ENCODE measurements at places on chromosomes 5 and 9. TPM values are rescaled to one million over a fixed set of nuclear protein-coding genes. Genes with fewer than 3 reads are reported as not detected.

GRCh38 chr9:133921866-133922265 lies 70.3 kb downstream of the VAV2 start:
- no peak overlapping the region for H3K4me3 ChIP-seq
- H3K27ac ChIP-seq: no peak overlapping the region
- no peak for DNase-seq
- no peaks in the 10 kb centered on the region for H3K36me3 ChIP-seq

DNA sequence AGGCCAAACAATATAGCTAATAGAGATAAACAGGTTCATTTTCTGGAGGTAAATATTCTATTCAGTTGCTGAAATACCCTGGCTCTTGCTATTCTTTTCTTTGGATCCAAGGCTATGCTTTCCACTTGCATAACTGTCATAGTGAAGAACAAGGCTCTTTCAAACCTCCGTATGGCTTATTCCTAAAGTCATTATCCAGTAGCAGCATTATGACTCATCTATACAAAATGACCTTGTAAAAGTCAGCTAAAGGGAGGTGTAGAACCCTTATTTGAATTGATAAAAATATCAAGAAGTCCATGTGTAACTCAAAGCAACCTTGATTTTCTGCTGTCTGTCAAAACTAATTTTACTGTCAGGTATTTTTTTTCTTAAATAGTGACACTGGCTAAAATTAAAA lies 447.8 kb downstream of the PLK2 start:
- DNase-seq: no peak
- H3K4me3 ChIP-seq: no peak overlapping the region
- H3K36me3 ChIP-seq: no peaks in the 10 kb centered on the region
- H3K27ac ChIP-seq: no peak overlapping the region
- no peaks in the 10 kb centered on the region for H3K27me3 ChIP-seq

The DDX46 gene
- 48.9 TPM for total RNA-seq

- no peaks in the 10 kb centered on the region for H3K27me3 ChIP-seq
- no peaks in the 10 kb centered on the region for H3K4me1 ChIP-seq
- no peak overlapping the region for H3K27ac ChIP-seq
- H3K4me3 ChIP-seq: no peak overlapping the region
- H3K36me3 ChIP-seq: no peaks in the 10 kb centered on the region
Observed at GRCh38 chr9:31582071-31582470, 802.4 kb upstream of the ACO1 start.

All from Peyer's patch (tissue), 4 donors.